ENCODE measurements at places on chromosomes 2 and 18. TPM values are rescaled to one million over a fixed set of nuclear protein-coding genes. Genes with fewer than 3 reads are reported as not detected.

GRCh38 chr2:36490749-36491148, 107.2 kb downstream of the FEZ2 start:
- no peak for DNase-seq

The OSR1 gene
- total RNA-seq, result 117 TPM

The SCN7A gene
- under 0.01 TPM for total RNA-seq

The FHOD3 gene
- 3.0 TPM for total RNA-seq

The MFSD2B gene
- total RNA-seq, result not detected

The PRKAG3 gene
- 0.41 TPM for total RNA-seq

GRCh38 chr18:2173486-2173885, 397.8 kb downstream of the METTL4 start:
- peak; percentile 97 for DNase-seq

- DNase-seq, result peak; percentile 6
These were observed 239.2 kb upstream of the DOK6 start for GRCh38 chr18:69161383-69162028.

The BMP10 gene
- total RNA-seq, result not detected

GRCh38 chr2:162473986-162474385, 130.1 kb downstream of the GCA start:
- no peak for DNase-seq

- no peak for DNase-seq
These were observed 48.1 kb downstream of the PLB1 start for GRCh38 chr2:28544036-28544346.

- DNase-seq, result no peak
These were observed 517.7 kb upstream of the MYT1L start for GRCh38 chr2:2848621-2849333.

DNA sequence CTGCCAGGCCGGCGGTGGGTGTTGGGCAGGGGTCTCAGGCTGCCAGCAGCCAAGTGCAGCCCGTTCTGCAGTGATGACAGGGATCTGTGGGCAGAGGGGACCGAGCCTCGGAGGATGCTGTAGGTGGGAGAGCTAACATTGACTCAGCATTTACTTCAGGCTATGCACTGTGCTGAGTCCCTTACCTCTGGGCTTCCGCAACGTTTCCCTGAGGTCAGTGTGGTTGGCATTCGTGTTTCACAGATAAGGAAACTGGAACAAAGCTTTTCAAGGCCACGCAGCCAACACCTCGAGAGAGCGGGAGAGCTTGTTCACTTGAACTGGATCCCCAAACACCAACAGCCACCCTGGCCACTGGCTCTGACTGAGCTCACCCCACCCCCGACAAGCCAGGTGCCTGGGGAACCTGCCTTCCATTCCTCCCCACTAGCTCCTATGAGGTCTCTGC, 839 bp upstream of the GPR148 start:
- peak; percentile 4 for DNase-seq

The CMPK2 gene
- total RNA-seq, result 11.0 TPM

DNA sequence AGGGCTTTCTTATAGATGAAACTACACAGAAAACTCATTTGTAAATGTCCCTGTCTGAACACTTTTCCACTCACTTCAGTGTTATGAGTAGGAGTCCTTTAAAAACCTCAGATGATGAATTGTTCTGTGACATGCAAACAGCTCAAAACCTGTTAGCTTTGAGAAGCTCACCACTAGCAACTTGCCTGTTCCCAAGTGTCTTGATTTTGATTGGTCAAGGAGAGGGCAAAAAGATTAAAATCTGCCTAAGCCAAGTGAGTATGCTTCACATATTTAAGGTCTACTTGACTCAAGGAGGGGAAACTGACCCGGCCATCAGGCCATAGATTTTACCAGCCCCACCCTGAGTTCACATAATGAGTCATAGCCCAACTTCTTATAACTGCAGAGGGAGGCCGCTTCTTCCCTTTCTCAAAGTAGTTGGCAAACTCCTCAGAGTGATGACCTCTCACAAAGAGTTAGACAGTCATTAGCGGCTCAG, 45.2 kb upstream of the MEIS1 start:
- DNase-seq, result peak; percentile 13
